ENCODE measurements at places on chromosomes 5 and 9.

- no peak for DNase-seq
These were observed 7.6 kb upstream of the CCDC152 start for GRCh38 chr5:42749020-42749419.

GRCh38 chr5:160369990-160370712 lies at the start of gene C1QTNF2:
Gene C1QTNF2 (minus strand): TSS chr5:160370626. CDS start chr5:160355011, 15,615 bp downstream.
- DNase-seq, result no peak

DNA sequence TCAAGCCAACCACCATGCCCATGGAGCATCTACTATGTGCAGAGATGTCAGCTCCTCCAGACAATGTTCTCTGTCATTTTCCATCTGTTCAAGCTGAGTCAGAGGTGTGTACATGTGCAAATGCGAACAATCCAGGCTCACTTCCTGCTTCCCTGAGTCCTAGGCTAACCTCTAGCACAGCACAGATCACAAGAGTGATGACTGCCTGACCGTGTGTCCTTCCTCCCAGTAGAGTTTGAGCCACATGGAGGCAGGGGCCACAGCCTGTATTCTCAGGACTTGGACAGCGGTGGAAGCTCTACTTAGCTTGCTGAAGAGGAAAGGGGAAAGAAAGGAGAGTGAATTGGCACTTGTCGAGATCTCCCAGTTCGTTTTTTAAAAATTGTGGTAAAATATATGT lies 87.2 kb downstream of the KCNIP1 start:
- DNase-seq, result no peak

DNA sequence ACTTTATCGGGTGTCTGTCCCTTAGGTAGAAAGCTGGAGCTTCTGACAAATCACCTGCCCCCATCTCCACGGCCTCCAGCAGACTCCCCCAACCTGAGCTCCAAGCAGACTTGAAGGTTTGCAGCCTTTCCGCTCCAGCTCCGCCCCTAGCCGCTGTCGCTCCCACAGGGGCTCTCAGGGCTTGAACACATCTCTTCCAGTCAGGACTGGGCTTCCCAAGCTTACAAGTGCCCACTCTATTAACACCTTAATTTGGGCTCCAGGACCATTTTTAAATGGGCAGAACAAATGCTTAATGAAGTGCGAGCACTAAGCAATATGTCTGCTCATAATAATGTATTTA lies 17.2 kb upstream of the SLC25A51 start:
- no peak for DNase-seq

DNA sequence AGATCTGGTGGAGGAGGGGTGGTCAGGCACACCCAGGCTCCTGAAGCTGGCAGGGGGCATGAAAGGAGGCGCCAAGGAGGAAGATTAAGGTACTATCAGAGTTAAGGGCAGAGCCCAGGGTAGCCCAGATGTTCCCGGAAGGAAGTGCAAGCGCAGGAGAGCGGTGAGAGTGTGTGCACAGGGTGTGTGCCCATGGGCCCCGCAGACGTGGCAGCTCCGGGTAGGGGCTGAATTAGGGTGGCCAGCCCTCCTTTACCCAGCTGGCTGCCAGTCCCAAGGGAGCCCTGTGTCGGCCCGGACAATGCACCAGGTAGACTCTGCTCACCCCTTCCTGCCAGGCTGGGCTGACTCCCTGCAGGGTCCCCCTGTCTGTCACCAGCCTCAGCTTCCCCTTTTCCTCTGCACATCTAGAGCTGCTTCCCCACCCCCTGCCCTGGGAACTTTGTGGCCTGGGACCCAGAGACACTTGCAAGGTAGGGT lies at the start of gene SMIM33:
TSS of gene SMIM33 (plus strand) at position 184 of the 480 bp plus-strand sequence. CDS start at position 302, 118 bp downstream.
- DNase-seq, result no peak

- DNase-seq, result no peak
These were observed 339.5 kb downstream of the CTNND2 start for GRCh38 chr5:11564706-11565105.

DNA sequence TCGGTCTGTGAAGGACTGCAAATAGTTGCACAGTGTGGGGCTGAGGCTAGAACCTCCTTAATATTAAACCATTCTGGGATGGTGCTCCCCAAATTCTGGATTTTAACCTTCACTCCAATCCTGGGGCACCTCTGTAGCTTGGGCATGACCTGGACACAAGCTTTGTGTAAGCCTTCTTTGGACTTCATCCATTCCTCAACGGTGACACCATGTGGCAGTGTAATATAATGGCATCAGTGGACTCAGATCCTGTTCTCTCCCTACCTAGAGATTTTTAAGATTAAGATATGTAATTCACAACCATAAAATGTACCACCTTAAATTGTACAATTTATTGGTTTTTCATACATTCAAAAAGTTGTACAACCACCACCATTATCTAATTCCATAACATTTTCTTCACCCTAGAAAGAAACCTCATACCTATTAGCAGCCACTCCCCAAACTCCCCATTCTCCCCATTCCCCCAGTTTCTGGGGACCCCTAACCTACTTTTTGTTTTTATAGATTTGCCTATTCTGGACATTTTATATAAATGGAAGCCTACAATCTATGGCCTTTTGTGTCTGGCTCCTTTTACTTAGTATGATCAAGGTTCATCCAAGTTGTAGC lies 4.8 kb upstream of the PLGRKT start:
- no peak for DNase-seq

- DNase-seq, result no peak
These were observed 277.6 kb upstream of the ADAMTS16 start for GRCh38 chr5:4862500-4862899.

DNA sequence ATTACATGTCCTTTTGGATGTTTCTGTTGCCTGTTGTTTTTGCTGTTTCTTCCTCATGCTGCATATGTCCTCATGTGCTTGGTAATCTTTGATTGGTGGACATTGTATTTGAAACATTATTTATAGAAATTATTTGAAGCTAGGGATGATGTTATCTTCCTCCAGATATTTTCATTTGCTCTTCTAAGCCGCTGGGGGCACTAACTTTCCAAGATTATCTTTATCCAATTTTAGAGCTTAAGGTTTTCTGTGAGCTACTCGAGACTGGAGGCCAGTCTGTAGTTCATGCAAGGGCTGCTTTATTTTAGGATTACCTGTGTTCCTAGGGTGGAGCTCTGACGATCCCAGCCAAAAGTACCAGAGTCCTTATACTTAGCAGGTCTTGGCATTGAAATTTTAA lies 40.9 kb downstream of the STX17 start:
- no peak for DNase-seq

DNA sequence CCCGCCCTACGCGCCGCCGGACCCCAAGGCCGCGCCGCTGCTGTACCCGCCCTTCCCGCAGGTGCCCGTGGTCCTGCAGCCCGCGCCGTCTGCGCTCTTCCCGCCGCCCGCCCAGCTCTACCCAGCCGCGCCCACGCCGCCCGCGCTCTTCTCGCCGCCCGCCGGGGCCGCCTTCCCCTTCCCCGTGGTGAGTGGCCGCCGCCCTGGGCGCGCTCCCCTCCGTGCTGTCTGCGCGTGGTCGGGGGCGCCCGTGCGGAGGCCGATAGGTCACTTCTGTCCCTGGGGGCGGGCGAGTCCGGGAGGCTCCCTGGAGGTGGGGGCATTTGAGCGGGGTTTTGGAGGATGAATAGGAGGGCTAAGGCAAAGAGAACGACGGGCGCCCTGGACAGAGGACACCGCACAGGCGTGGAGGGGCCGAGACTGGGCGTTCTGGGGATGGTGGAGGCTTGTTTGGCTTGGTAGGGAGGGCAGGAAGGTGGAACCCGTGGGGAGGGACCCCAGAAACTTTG lies 9.6 kb downstream of the PRRT1B start:
- DNase-seq, result no peak

GRCh38 chr5:172885597-172886340 lies 51.7 kb downstream of the ERGIC1 start:
- no peak for DNase-seq

DNA sequence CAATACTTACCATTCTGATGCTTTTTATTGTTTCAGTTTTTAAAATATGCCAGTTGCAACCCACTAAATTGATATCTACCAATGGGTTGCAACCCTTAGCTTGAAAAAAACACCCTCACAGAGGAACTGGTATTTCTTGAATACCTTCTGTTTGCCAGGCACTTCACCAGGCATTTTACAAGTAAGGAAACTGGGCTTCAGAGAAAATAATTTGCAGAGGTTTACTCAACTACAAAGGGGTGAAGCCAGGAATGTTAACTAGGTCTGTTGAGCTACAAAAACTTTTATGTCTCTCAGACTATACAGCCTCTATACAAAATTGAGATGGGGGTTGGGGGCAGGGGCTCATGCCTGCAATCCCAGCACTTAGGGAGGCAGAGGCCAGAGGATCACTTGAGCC lies 65.0 kb downstream of the STX17 start:
- DNase-seq, result no peak

- DNase-seq, result no peak
These were observed 5.8 kb downstream of the OTP start for GRCh38 chr5:77632526-77633206.

DNA sequence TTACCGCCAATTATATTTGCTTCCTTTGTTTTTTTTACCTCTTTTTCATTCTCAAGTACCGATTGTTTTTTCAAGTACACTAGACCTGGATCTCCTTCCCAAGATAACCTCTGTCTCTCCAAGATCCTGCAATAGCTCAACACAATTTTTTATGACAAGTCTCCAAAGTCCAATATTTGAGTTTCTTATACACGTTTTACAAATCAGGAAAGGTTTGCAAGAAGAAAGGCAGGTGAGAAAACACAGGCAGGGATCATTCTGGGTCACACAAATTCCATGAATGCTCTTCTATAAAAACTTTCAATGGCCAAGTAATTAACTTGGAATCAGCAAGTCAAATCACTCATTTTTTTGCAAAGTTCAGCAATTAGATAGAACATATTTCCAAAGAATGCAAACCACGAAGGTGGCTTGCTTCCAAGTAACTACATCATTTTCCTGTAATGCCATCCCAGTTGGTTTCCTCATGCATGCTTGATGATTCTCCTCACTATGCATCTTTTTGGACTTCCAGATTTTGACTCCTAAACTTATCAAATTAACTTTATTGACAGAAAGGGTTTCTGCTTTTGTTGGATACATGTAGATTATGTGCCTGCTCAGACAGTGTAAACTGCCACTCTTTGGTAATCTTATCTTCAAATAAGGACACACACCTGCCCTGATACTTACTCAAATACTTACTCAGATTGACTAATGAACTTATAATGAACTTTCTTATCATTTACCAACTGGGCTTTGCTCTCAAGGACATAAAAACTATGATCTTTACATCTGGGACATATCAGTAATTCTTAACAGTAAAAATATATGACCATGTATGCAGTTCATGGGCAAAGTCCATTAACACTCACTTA lies 24.7 kb upstream of the IFNE start:
- DNase-seq, result no peak

- no peak for DNase-seq
These were observed 22.1 kb downstream of the P4HA2 start for GRCh38 chr5:132205385-132206125.

GRCh38 chr9:95003689-95004410 lies 277.4 kb downstream of the AOPEP start:
- DNase-seq, result no peak

GRCh38 chr9:16718296-16718695 lies 152.2 kb downstream of the BNC2 start:
- no peak for DNase-seq

DNA sequence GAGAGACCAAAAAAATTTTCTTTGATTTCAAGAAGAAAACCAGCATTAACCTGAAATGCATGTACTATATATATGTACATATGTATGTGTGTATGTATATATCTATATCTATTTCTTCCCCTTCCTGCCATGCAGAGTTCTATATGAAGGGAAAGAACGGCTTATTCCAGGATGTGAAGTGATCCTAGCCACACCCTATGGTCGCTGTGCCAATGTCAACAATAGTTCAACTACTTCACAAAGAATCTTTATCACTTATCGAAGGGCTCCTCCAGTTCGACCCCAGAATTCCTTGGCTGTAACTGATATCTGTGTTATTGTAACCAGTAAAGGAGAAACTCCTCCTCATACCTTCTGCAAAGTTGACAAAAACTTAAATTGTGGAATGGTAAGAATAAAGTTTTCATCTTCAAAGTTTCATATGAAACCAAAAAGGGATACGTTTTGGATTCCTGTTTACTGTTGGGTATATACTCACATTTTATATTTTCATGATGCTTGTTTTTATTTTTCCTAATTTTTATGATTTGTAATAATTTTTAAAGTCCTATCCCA lies 56.2 kb downstream of the DENND4C start:
- no peak for DNase-seq

DNA sequence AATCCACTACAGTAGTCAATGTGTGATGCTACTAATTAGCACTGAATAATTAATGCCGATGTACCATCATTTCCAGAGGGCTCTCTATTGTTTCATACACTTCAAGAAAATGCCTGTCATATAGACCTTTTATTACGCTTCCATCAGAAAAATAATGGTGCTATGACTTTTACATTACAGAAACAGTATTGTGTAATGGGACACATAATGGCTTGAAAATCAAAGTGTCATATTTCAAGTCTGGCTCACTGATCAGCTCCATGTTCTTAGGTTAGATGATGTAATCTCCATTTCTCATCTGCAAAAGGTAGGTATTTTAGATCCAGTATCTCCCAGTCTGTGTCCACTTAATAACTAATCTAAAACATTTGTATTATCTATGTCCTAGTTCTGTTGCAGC lies 990.6 kb upstream of the TYRP1 start:
- no peak for DNase-seq

- no peak for DNase-seq
These were observed 125.9 kb downstream of the PHF2 start for GRCh38 chr9:93702261-93702660.

- DNase-seq, result no peak
These were observed 50.7 kb downstream of the TMEM167A start for GRCh38 chr5:83026516-83026915.

DNA sequence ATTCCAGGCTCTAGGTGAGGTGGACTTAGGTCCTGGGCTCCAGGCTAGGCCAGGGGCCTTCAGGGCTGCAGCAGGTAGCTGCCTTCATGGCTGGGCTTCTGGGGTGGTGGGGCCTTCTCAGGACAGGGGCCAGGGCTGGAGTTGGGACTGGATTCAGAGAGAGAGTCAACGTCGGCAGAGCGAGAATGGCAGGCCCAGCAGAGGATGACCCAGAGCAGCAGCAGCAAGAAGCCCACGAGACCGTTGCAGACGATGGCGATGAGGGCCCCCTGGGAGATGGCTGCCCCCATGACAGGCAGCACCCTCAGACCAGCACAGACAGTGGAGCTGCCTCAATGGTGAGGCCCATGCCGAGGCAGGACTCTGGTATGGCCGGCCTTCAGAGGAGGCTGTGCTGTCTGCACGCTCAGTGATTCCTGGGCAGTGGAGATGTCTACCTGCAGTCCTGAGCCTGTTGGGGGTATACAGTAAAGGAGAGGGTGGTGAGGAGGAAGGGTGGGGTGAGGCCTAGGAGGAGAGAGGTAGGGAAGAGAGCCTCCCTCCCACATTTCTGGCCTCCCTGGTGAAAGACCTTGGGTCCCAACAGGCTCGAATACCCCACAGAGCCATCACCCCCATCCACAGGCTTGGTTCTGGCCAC lies 1.3 kb downstream of the ENHO start:
- no peak for DNase-seq

DNA sequence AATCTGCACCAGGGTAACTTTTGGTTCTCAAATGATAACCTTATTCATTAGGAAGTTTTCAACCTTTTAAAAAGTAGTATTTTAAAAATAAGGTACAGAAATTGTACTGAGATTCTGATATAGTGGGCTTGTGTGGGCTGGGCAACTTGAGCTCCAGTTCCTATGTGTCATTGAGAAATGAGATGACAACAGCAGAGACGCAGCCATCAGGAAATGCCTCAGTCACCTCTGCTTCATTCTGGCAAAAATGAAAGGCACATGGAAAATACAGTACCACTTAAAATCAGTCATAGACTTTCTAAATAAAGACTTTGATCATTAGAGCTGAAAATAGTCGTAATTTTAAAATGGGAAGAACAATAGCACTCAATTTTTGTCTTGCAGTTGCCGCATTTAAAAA lies 480.2 kb downstream of the PLK2 start:
- no peak for DNase-seq

GRCh38 chr5:139696894-139697658 lies 48.9 kb downstream of the CXXC5 start:
- DNase-seq, result no peak
